Caki2 (cell line): ENCODE measurements at places on chromosomes 3 and 15.

DNA sequence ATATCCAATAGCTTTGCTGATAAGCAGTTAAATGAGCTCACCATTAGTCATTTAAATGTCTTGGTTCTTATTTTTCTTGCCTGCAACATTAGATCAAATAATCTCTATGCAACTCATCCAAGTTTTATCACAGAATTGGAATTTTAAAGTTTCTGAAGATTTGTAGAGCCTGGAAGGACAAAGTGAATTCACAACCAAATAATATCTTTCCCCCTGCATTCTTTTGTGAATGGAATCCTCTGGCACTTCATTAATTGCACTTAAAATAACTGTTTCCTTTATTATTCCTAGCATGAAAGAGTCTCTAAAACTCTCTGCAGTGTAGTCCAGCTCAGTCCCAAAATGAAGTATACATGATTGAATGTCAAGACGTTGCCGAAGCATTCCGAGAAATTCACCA lies 345.6 kb upstream of the TGFBR2 start:
- no peak for DNase-seq

DNA sequence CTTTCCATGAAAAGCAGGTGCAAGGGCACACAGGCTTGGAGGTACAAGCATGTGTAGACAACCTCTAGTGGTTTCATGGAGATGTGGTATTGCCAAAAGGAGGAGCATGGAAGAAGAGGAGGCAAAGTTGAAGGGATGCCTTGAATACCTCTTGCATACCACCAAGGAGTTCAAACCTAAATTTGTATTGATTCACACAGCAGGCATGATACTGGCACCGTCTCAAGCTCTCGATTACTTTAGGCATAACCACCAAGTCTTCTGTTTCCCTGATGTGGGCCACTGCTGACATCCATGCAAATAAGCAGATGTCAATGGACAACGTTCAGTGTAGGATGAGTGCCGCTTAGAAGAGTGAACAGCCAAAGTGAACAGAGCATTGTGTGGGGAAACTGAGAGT lies 87.1 kb downstream of the SCN11A start:
- no peak for DNase-seq

DNA sequence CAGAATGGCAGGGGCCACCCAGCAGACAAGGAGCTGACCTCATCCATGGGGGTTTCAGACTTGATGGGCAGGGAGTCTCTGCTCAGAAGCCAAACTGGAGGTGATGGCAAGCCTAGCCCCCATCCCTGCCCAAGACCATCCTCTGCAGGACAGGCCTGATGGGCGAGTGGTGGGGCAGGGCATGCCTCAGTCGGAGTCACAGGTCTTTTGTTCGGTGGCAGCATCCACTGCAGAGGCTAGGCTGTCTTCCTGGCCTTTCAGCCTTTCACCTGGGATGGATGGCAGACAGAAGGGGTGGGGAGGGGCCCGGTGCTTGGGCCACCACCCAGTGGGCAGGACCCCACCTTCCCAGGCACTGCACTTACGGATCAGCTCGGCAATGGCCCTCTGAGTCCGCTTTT lies 44.4 kb downstream of the PTH1R start:
- DNase-seq: no peak

DNA sequence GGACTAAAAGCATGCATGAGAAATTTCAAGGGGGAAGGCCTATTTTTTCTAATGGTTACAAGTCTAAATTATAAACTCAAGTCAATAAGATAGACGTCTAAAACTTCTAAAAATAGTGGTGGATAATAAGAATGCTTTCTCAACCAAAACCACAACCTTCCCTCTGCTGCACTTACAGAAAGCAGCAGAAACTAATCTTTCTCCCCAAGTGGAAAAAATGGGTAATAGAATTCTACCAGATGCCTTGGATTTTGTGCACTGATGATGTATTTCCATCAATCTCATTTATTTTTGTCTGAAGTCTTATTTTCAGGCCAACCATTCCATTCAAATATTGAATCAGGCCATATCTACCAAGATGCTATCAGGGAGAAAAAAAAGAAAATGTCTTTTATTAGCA lies 344.7 kb downstream of the NEK10 start:
- DNase-seq: no peak

- no peak for DNase-seq
Observed at GRCh38 chr15:87711026-87711425, 545.5 kb downstream of the NTRK3 start.

DNA sequence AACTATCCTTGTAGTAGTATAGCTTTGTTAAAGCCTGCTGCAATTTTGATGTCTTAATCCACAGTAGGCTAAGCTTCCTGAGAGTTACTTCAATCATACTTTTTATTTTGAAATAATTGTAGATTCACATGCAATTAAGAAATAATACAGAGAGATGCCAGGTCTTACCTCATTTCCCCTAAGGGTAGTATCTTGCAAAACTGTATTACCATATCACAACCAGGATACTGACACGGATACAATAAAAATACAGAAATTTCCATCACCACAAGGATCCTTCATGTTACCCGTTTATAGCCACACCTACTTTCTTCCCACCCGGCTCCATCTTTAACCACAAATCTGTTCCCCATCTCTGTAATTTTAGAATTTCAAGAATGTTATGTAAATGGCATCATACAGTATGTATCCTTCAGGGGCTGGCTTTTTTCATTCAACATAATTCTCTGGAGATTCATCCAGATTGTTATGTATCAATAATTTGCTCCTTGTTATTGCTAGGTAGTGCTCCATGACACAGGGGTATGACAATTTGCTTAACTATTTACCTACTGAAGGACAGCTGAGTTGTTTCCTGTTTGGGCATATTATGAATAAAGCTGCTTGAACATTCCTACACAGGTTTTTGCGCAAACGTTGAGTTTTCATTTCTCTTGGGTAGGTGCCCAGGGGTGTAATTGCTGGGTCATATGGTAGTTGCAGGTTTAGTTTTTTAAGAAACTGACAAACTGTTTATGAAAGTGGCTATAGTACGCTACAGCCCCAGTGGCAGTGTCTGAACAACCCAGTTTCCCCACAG lies 21.6 kb downstream of the BDH1 start:
- DNase-seq: no peak
